ENCODE measurements at places on chromosomes 16 and 17.
A peak's percentile ranks its signal among the peaks of the same experiment; 100 is the strongest.

GRCh38 chr16:11134722-11135463 is 121.1 kb downstream of the SOCS1 start:
- DNase-seq, result no peak

GRCh38 chr16:50282010-50282538 is 15.7 kb downstream of the ADCY7 start:
- peak; percentile 82 for DNase-seq

DNA sequence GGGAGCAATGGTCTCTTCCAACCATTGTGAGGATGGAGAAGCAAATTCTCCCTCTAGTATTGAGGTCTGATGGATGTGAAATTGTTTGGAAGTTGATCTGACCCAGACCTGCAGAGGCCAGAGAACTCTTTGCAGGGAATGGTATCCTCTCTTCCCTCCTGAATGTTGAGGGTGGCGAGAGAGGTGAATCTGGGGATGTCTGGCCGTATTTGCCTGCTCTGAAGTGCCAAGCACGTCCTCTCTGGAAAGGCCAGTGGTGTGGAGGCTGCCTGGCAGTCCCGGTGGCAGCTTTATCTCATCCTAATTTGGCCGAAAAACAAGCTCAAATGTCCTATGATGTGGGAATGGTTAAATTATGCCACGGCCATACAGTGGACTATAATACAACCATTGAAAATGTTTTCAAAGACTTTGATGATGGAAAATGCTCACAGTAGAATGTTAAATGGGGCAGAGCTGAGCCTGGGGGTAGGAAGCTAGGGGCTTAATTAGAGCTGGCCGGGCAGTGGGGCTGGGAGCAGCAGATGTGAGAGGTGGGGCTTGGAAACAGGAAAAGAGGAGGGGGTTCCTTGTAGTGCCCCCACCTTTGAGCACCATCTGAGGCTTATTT is 30.8 kb downstream of the WSCD1 start:
- DNase-seq, result no peak

DNA sequence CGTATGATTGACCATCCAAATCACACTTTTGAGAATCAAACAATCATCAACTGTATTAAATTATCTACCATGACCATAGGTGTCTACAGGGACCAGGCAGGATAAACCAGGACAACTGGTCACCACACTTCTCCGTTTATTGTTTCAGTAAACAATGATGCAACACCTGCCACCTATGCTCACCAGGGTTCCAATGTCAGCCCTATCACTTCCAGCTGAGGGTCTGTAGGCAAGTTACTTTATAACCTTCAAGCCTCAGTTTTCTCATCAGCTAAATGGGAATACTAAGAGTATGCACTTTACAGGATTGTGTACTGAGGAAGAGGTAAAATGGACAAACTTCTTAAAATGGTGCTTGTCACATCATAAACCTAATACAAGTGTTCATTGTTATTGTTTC is 14.9 kb downstream of the TMEM114 start:
- no peak for DNase-seq

DNA sequence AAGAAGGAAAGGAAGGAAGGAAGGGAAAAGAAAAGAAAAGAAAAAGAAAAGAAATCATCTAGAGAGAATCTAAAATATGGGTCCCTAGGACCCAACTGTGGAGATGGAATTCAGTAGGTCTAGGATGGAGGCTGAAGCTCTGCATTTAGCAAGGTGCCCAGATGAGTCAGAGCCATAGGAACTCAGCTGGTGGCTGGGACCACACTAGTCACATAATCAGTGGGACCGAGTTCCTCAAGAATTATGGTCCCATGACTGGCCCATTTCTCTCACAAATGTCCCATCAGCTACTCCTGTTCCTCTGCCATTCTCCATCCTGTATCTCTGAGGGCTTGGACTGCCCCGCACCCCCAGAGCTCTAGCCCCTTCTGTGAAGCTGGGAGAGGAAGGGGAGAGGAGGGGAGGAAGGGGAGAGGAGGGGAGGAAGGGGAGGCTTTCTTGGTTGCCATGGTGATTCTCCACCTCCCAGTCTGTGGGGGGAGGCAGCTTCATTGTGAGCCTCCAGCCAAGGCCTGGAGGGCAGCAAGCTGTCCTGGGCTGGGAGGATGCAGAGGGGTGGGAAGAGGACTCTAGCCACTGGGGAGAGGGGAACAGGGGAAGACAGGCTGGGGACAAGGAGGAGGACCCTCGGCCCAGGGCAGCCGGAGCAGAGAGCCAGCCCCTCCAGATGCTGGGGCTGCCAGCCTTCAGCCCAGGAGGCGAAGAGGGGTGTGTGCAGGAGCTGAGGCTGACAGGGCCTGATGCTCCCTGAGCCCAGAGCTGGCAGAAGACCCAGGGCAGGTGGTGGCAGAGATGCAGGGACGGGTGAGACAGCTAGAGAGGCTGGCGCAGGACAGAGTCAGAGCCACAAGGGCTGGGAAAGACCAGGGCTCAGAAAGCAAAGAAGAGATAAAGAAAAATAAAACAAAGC is 37.8 kb upstream of the LHX1 start:
- no peak for DNase-seq

DNA sequence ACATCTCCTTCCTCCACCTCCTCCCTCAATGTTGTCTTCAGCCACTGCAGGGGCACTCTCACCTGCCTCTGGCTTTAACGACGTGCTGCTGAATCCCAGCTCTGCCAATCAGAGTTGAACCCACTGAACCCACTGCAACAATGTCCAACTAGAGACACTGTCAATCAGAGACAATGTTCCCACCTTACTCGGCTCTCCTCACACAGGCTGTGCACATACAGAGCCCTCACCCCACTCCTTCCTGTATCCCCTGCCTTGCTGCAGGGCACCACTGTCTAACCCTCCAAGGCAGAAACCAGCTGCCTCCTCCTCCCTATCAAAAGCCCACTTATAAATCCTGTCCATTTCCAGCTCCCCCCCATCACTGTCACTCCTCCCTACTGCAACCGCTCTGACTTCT is 58.7 kb downstream of the ANKRD11 start:
- no peak for DNase-seq

- no peak for DNase-seq
Measured at GRCh38 chr16:31920373-31920772, 46.8 kb downstream of the ZNF267 start.

DNA sequence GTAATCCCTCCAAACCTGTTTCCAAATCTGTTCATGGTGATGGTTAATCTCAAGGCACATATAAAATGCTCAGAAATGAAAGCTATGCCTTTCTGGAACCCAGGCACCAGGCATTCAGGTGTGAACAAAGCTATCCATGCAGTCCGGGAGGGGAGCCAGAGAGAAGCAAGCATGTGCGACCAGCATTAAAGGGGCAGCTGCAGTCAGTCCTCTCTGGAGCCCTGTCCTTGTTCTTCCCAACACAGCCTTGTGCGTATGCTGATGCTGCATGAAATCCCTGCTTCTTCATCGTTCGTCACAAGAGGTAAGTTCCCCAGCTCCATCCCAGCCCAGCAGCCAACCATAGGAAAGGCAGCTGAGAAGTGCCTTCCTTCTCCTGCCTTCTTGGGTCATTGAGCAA is 148.7 kb downstream of the GRIN2A start:
- no peak for DNase-seq

DNA sequence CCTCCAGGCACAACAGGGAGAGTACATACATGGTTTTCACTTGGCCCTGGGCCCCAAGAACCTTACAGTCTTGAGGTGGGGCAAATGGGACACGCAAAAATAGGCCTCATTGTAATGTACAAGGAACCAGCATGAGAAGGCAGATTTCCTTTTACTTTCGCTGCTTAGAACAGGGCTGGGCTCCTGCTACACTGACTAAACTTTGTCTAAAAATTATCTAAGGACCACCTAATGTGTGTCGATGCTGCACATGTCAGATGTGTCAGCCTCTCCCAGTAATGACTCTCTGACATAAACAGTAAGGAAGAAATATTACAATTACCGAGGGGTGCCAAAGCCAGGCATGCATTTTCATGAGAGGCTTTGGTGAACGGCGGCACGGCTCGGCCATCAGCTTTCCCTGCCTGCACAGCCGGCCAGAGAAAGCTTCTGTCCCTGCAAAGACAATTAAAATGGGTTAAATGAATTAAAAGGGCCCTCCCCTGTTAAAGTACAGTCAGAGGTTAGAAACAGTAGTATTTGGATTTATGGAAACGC is 224.2 kb upstream of the IRX3 start:
- DNase-seq, result no peak

GRCh38 chr17:34902831-34903547 is 58.3 kb downstream of the CCT6B start:
- no peak for DNase-seq

DNA sequence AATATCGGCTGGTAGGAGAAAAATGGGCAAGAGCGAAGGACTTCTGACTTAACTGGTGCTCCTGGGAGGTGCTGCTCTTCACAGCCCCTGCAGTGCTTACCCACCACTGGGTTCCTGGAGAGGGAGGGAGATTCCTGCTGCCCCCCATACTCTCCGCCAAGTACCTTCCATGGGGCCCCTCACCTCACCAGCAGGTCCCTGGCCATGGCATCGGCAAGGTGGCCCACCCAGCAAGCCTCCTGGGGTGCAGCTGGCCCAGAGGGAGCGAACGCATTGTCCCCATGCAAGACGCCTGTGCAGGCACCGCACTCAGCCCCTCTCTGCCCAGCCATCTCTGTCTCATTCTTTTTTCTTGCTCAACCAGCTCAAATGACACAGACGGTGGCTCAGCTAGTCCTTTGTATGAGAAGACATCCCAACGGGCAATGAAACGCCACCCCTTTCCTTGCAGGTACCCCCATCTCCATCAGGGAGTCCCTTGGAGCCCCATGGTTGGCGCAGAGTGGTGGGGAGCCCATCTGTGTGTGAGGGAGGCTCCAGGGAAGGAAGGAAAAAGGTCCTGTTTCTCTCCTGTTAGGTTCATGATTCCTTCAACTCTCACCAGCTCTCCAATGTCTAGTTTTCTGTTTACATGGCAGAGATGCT is 9.6 kb upstream of the ALDH3A1 start:
- no peak for DNase-seq

GRCh38 chr17:16987066-16987829 is 15.3 kb upstream of the TNFRSF13B start:
- DNase-seq, result no peak

GRCh38 chr17:66507982-66508760 is 205.8 kb downstream of the PRKCA start:
- no peak for DNase-seq

DNA sequence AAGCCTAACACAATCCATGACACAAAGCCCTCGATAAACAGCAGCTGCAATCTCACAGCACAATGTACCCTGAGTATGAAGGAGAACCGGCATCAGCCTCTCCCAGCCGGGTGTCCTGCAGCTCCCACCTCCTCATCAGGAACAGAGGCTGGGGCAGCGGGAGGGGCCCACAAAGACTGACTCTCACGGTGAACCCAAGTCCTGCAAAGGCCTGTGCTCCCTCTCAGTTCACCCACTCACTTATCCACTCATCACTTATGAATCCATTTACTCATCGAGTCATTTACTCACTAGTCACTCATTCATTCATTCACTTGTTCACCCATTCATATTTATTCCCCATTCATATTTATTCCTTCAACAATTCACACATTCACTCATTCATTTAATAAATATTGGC is 11.6 kb downstream of the ZNF423 start:
- DNase-seq, result no peak

DNA sequence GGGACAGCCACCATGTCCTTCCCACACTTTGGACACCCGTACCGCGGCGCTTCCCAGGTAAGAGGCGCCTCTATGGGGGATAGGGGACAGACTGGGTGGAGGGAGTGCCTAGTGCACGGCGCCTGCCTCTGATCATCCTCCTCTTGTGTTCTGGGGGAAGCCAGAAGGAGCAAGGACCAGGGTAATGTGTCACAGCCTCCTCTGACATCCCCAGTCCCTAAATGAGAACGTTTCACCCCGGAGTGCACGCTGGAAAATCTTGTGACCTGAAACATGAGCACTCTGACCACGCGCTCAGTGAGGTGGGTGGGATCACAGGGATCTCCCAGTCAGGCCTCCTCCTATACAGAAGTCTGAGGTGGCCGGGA is 1.1 kb downstream of the IRX6 start:
- no peak for DNase-seq

DNA sequence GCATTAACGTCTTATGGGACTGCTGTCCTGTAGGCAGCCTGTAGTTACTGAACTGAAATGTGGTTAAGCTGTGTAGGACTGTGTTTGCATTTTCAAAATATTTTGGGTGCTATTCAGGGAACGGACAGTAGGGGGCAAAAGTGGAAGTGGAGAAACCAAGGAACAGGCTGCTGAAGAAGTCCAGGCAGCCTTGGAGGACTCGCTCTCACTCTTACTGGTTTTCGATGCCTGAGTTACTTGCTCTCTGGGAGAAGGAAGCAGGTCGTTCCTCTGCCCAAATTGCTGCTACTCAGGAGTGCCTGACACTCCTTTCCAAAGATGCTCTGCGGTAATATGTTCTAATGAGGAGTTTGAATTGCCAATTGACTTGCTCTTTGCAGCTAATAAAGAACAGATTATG is 64.5 kb upstream of the RBFOX1 start:
- DNase-seq, result no peak

DNA sequence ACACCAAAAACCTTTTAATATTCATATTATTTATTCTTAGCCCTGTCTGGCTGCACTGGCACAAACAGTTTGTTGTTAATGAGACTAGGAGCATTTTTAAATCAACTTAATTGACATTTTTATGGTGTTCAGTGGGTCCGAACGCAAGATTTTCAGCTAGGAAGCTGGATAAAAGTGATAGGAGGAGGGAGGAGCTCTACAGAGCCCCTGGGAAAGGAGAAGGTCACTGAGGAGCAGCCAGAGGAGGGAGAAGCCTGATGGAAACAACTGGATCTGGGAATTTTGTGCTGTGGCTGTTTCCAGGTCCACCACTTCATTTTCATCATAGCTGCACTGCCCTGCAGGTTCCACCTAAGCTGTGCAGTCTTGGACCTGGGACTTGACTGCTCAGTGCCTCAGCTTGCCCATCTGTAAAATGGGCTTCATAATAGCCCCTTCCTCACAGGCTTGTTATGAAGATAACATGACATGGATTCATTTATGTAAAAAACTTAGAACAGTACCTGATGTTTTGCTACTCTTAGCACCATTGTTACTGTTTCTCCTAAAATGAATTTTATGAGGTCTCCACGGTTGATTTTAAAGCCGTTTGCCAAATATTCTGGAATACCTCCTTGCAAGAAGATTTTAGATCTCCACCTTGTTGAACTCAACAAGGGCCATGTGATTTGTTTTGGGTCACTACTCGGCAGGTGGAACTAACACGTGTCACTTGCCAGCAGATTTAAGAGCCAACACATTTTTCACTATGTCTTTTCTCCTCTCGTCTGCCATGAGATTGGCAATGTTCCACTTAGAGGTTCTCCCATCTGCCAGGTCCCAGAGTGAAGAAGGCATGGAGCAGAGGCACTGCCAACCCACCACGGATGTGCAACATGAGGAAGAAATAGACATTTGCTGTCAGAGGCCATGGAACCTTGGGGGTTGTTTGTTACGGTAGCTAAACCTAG is 18.7 kb upstream of the GRIN2A start:
- DNase-seq, result no peak

Data from GM12864 (cell line).